ENCODE measurements at places on chromosomes 13 and 19.

DNA sequence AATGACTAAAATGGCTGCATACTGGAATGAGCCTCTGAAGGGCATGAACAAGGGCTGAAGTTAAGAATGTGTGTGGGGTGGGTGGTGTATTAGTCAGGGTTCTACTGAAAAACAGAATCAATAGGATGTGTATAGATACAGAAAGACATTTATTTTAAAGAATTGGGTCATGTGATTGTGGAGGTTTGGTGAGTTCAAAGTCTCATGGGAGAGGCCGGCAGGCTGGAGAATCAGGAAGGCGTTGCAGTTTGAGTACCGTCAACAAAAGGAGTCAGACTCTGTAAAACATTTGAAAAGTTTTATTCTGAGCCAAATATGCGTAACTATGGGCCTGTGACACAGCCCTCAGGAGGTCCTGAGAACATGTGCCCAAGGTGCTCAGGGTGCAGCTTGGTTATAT lies 24.5 kb upstream of the CYSLTR2 start:
- DNase-seq: no peak

DNA sequence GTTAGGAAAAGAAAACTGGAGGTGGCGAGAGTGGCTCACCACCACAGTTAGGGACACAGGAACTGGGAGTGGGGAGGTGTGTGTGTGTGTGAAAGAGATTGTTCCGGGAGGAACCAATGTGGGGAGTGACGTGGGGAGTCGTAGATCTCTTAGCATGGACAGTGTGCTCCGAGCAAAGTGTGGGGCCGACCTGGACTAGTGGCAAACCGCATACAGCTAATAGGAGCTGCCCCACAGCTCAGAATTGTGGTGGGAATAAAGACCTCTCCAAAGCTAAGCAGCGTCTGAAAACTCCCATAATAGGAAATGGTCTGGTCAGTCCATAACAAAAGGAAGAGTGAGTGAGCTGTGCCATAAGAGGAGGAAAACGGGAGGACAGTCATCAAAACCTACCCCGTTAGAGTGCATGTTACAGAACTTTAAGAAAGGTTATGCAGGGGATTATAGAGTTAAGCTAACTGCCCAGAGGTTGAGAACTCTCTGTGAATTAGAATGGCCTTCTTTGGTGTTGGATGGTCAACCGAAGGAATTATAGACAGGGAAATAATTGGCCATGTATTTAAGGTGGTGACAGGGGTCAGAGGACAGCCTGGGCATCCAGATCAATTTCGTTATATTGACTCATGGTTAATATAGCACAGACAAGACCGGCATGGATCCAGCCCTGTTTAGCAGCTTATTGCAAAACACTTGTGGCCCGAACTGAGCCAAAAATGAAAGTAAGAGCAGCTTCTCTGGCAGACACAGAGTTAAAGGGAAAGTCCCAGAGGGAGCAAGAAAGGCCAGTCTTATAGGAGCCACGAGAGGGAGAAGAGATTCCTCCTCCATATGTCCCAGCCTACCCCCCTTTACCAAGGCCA lies 8.9 kb upstream of the SLC15A1 start:
- no peak for DNase-seq

DNA sequence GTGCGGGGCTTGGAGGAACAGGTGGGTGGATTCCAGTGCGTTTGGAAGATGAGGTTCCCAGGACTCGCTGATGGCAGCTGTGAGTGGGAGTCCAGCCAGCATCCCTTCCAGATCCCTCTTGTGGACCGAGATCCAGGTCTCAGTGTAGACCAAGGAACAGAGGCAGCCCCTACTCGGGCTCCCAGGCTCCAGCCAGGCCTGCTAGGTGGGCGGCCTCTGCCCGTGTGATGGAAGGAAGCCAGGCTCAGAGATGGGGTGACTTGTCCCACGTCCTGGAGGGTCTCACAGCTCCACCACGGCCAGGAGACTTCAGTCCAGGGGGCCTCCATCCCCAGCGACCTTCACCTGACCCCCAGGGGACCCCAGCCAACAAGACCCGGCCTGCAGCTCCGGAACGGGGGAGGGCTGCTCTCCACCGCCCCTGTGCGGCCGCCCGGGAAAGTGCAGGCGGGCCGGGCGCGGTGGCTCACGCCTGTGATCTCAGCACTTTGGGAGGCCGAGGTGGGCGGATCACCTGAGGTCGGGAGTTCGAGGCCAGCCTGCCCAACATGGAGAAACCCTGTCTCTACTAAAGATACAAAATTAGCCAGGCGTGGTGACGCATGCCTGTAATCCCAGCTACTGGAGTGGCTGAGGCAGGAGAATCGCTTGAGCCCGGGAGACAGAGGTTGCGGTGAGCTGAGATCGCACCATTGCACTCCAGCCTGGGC lies 729 bp upstream of the MADCAM1 start:
- DNase-seq: peak; percentile 71

DNA sequence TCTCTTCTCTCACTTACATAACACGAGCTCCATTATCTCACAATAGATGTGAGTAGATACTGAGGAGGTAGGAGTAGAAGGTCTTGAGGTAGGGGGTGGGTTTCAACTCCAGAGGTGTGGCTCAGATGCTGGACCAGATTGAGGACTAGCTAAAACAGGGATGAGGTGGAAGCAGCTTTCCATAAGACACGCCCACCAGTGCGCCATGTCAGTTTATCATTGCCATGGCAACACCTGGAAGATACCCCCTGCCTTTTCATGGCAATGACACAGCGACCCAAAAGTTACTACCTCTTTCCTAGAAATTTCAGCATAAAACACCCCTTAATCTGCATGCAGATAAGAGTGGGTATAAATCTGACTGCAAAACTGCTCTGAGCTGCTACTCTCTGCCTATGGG lies 44.1 kb downstream of the KCTD15 start:
- no peak for DNase-seq

DNA sequence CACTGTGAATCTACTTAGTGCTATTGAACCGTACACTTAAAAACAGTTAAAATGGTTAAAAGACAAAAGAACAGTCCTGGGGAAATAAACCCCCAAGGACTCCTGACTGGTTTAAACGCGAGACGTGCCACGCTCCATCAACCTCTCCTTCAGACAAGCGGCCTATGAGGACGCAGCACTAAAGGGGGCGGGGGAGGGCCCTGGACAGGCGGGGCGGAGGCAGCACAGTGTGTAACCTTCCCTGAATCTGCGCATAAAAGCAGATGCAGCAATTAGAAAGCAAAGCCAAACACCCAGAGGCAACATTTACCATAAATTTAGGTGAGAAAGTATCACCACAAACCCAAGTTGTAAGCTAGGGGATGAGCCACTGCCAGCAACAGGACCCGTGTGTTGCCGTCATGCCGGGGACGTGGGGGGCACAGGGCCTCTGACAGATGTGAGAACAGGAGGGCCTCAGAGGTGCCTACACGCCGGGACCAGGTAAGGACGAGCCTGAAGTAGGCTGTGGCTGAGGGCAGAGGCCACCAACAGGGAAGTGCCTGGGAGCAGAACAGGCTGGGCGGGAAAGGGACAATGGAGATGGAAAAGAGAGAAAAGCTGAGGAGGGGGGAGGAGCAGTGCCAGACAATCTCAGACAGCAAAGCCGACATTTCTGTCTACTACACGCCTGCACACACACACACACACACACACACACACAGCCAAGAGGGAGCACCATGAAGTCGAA lies 15.3 kb upstream of the ADPRHL1 start:
- DNase-seq: no peak
